ENCODE measurements at places on chromosomes 7 and 10.

GRCh38 chr7:154587792-154588191, 415.1 kb downstream of the PAXIP1 start:
- DNase-seq, result no peak

DNA sequence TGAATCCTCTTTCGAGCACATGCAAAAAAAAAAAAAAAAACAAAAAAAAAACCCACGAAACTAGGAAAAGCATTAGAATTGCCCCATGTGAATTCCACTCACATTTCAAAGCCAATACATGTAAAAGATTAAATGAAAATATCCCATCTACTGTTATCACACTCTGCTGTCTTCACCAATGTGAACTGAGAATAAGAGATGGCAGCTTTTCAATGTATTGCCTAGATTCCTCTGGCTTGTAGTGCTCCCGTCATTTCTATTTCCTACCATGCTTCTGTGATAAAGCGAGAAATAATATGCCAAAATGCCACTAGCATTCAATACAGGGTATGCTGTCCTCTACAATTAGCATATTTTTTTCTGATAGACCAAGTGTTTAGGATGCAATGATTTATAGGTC, 517.0 kb downstream of the NRG3 start:
- DNase-seq, result no peak

DNA sequence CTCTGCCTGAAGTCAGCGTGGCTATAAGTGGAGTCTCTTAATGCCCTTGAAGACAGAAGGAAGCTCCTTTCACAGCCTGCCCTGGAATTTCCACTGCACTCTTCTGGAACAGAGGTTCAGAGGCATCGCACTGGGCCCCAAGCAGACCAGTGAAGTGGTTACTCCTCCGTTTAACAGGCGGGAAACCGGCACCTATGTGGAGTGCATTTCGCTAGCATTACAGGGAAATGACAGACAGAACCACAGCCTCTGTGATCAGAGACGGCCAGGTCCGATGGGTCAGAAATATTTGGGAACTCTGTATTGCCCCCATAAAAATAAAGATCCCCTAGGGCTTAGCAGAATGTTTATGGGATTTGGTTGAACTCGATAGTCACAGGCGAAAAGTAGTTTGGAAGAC, 406.9 kb upstream of the PRKCQ start:
- no peak for DNase-seq

GRCh38 chr10:131006458-131007256, 304.9 kb downstream of the TCERG1L start:
- DNase-seq, result no peak

DNA sequence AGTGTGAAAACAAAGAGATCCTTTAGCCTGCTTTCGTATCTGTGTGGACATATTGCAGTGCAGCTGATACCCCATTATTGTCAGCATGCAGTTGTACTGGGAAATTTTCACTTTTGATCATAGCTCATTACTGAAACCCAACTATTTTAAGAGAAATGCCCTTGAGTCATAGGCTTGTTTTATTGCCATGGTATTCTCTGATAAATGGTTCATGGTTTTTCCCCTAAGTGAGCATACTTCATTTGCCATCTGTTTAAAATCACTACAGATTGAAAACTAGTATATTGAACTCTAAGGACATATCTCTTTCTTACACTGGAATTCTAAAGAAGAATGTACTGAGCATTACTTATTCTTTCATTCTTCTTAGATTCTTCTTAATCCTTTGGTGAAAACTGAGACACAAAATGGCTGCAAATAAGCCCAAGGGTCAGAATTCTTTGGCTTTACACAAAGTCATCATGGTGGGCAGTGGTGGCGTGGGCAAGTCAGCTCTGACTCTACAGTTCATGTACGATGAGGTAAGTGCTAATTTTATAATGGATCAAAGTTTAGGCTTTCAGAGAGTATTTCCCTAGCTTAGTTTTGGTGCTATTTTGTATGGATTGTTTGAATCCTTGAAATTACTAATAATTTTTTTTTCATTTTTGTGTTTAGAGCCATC, 63.0 kb downstream of the RALA start:
- no peak for DNase-seq

- no peak for DNase-seq
Observed at GRCh38 chr10:114061148-114061547, 17.5 kb downstream of the ADRB1 start.

- DNase-seq, result no peak
Observed at GRCh38 chr10:21532694-21533466, 1.2 kb upstream of the MLLT10 start.

GRCh38 chr10:71326464-71326881, 7.4 kb downstream of the SLC29A3 start:
- DNase-seq, result no peak

DNA sequence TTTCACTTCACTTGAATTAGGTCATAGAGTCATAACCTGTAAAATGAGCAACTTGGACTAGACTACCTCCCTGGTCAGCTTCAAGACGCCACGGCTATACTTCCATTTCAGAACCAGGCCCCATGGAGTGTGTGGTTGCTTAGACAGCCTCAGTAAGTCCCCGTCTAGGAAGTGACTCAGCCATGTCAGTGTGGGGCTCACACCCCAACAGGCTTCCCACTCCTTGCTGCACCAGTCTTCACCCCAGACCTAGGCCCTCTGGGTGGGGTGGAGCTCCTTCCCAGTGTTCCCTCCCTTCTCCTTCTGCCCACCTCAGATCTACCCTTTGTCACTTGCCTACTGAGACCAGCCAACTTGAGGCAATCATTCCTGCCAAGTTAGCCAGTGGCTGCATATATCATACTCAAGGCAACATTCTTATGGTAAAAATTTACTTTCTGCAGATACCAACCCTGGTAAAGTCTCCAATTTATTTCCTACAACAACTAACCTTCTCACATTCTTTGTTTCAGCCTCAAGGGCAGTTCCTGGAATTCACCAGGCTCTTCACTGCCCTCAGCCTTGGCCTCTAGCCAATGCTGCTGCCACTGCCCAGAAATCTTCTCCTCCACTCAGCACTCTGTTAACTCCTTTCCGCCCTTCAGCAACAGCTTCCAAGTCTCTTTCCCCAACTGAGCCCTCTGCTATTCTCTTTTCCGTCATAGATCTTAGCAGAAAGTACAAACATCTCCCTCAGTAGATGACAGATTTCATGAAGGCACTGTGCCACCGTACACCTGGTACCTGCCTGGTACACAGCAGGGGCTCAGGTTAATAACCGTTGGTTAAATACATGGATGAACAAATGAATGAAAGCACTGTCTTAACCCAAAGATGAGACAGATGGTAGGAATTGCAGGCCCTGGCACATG, 31.3 kb upstream of the ZNRF2 start:
- DNase-seq, result peak; percentile 52

- DNase-seq, result no peak
Observed at GRCh38 chr10:88346144-88346977, 236.8 kb downstream of the RNLS start.
